CD4-positive, alpha-beta T cell (primary cell): ENCODE measurements at places on chromosomes 1 and 21.

- no peaks in the 10 kb centered on the region for H3K4me1 ChIP-seq
- no peak overlapping the region for H3K4me3 ChIP-seq
- no peak for DNase-seq
These were observed 174.2 kb upstream of the CHODL start for GRCh38 chr21:18070392-18070791.

- no peak overlapping the region for H3K27ac ChIP-seq
- H3K4me3 ChIP-seq = no peak overlapping the region
- no peak for DNase-seq
- no peaks in the 10 kb centered on the region for H3K27me3 ChIP-seq
These were observed 436.3 kb downstream of the PTPRU start for GRCh38 chr1:29672416-29673227.

- no peak for DNase-seq
- H3K36me3 ChIP-seq = no peaks in the 10 kb centered on the region
- H3K27ac ChIP-seq = no peak overlapping the region
- H3K4me1 ChIP-seq = peaks cover 10% of the 10 kb centered on the region
These were observed 94.5 kb downstream of the SYT2 start for GRCh38 chr1:202615501-202616354.

DNA sequence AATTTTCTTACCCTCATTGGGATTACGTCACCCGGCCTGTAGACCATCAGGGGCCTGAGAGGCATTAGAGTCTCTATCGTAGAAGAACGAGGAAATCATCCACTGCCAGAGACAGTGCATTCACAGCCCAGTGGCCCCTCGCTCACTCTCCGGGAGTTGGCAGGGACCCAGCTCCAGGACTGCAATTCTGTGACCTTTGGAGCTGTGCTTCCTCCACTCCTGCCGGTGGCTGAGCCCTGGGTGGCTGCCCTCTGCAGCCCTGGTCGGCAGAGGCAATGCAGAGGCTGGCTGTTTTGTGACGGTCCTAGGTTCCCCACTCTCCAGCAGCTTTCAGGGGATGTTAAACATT is 12.7 kb downstream of the SLC37A1 start:
- peaks cover 39% of the 10 kb centered on the region for H3K36me3 ChIP-seq
- H3K4me1 ChIP-seq = peaks cover 40% of the 10 kb centered on the region
- H3K27me3 ChIP-seq = no peaks in the 10 kb centered on the region
- DNase-seq = no peak
- H3K27ac ChIP-seq = no peak overlapping the region
- H3K4me3 ChIP-seq = no peak overlapping the region

GRCh38 chr1:182291584-182292192 is 99.9 kb downstream of the GLUL start:
- no peaks in the 10 kb centered on the region for H3K36me3 ChIP-seq
- no peaks in the 10 kb centered on the region for H3K4me1 ChIP-seq
- no peak overlapping the region for H3K27ac ChIP-seq
- no peak for DNase-seq
- no peak overlapping the region for H3K4me3 ChIP-seq
- H3K27me3 ChIP-seq = no peaks in the 10 kb centered on the region

DNA sequence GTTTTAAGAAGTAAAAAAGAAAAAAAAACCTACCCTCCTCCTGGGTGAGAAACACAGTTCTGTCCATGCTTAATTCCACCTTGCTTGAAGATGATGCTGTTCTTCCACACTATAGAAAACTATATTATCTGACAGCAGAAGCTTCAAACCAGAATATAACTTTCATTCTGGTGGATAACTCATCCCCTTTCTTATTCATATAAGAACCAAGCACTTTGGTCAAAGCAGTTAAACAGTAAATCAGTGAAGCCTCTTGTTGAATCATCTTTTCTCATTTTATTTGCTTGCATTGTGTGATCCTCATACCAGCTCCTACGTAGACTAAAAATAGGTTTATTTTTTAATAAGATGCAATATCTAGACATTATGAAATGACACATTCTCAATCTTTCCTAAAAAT is 36.7 kb upstream of the PRDX6 start:
- no peak overlapping the region for H3K27ac ChIP-seq
- no peak for DNase-seq
- no peaks in the 10 kb centered on the region for H3K27me3 ChIP-seq
- H3K4me3 ChIP-seq = no peak overlapping the region
- peaks cover 4% of the 10 kb centered on the region for H3K4me1 ChIP-seq
- peaks cover 5% of the 10 kb centered on the region for H3K36me3 ChIP-seq

DNA sequence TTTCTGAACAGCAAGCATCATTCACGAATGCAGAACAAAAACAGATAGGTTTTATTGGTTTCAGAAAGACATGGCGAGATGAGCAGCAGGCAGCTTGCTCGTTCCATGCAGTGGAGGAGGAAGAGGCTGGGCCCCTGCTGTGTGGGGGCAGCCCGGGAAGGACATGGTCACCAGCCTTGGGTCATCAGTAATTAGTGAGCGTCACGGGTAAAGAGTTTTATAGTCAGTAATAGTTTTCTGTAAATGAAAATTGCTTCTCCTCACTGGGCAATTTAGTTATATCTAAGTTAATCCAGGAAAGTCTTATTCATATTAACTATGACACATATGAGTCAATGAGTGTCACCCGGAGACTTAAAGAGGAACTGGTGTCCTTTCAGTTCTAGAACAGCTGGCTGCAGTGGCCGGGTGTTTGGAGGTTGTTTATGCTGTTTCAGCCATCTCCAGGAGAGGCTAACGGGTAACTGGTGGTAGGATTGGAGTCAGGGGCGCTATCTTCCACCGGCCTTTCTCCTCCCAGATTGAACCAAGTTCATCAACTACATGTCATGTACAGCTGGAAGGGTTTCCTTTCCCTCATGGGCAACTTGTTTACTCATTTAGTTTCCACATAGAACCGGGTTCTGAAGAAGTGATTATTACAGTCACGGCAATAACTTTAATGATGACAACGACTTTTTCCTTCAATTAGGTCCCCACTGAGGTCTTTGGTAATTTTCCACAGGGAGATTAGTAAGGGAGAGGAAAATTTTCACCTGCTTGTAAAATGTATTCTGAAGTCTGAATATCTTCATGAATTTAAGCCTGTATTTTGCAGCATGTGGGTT is 34.6 kb upstream of the SLC45A1 start:
- DNase-seq = no peak
- H3K4me3 ChIP-seq = no peak overlapping the region
- no peaks in the 10 kb centered on the region for H3K36me3 ChIP-seq

DNA sequence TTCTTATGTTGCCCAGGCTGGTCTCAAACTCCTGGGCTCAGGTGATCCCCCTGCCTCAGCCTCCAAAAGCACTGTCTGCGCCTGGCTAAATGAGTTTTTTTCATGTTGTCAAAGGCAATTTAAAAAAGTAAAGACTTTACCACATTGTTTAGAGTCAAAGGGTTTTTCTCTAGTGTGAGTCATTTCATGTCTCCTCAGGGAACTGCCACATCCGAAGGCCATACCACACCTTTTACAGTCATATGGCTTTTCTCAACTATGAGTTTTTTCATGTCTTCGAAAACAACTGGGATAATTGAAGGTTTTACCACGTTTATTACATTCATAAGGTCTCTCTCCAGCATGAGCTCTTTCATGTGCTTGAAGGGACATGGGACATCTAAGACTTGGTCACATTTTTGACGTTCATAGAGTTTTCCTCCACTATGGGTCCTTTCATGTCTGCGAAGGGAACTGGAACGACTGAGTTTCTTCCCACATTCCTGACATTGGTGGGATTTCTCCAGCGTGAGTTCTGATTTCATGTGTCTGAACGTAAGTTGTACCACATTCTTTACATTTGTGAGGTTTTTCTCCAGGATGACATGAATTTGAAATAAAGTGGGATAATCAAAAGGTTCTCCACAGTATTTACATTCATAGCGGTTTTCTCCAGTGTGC is 65.6 kb downstream of the UCHL5 start:
- H3K4me1 ChIP-seq = no peaks in the 10 kb centered on the region
- no peak overlapping the region for H3K4me3 ChIP-seq
- H3K27me3 ChIP-seq = no peaks in the 10 kb centered on the region
- peaks cover 10% of the 10 kb centered on the region for H3K36me3 ChIP-seq

- no peaks in the 10 kb centered on the region for H3K27me3 ChIP-seq
- no peak overlapping the region for H3K4me3 ChIP-seq
- DNase-seq = no peak
- no peaks in the 10 kb centered on the region for H3K36me3 ChIP-seq
These were observed 15.0 kb downstream of the PCAT6 start for GRCh38 chr1:202825748-202826147.

GRCh38 chr21:45384656-45385548 is 20.1 kb upstream of the COL18A1 start:
- H3K27me3 ChIP-seq = peaks cover 8% of the 10 kb centered on the region
- no peak for DNase-seq
- H3K4me3 ChIP-seq = no peak overlapping the region
- H3K27ac ChIP-seq = no peak overlapping the region
- no peaks in the 10 kb centered on the region for H3K36me3 ChIP-seq

DNA sequence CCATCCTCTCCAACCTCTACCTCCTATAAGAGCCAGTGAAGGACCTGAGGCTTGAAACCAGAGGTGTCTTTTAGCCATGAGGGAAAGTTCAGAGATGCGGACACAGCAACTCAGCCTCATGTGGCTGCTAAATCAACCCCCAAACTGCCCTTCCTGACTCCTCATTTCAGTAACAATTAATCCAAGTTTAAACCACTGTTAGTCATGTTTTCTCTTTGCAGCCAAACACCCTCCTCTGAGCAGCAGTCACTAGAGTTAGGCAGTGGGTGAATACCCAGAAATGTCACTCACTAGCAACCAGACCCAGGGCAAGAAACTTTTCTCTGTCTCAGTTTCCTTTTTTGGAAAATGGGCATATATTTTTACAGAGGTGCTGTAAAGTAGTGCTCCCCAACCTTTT is 71.2 kb downstream of the KCNJ15 start:
- DNase-seq = no peak
- H3K4me3 ChIP-seq = no peak overlapping the region
- H3K4me1 ChIP-seq = peaks cover 20% of the 10 kb centered on the region
- no peak overlapping the region for H3K27ac ChIP-seq
- no peaks in the 10 kb centered on the region for H3K27me3 ChIP-seq
- no peaks in the 10 kb centered on the region for H3K36me3 ChIP-seq

DNA sequence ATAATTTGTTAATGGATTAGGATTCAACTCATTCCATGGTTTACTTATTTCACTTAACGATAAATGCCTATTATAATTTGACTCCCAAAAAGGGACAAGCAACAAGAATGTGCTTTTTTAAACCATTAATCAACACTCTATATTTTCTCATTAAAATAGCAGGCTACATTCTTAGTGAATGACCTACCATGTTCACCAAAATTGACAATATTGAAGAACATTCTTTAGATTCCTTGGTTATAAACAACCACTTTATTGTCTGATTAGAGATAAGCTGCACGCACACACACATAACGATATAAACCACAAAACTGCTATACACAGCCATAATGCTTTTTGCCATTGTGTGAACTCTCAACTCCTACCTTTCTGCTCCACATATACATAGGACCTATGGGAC is 75.4 kb upstream of the LRRC7 start:
- no peaks in the 10 kb centered on the region for H3K4me1 ChIP-seq
- H3K27me3 ChIP-seq = no peaks in the 10 kb centered on the region
- no peaks in the 10 kb centered on the region for H3K36me3 ChIP-seq
- no peak overlapping the region for H3K4me3 ChIP-seq

GRCh38 chr1:110380672-110381283 is 10.0 kb downstream of the SLC16A4 start:
- peaks cover 16% of the 10 kb centered on the region for H3K4me1 ChIP-seq
- no peak overlapping the region for H3K4me3 ChIP-seq
- H3K27ac ChIP-seq = no peak overlapping the region
- no peaks in the 10 kb centered on the region for H3K27me3 ChIP-seq

DNA sequence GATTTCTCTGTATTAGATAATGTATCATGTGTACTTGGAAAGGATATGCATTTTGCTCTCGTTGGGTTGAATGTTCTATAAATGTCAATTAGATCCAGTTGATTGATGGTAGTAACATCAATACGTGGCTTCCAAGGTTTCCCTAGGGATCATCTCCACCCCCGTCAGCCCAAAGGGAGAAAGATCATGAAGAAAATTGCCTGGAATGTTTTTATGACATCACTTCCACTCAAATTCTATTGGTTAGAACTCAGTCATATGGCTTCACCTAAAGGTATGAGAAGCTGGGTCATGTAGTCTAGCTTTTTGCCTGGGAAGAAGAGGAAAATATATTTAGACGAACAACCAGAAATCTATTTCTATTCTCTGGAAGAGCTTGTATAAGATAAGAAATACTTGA is at the start of gene C1orf185:
TSS of gene C1orf185 (plus strand) at position 253 of the 400 bp plus-strand sequence. CDS start at position 259, 6 bp downstream.
- H3K4me3 ChIP-seq = no peak within 1 kb of the TSS
- H3K36me3 ChIP-seq = no peaks in the 10 kb centered on the region
- H3K27me3 ChIP-seq = no peaks in the 10 kb centered on the region
- DNase-seq = no peak
- no peak within 1 kb of the TSS for H3K27ac ChIP-seq

DNA sequence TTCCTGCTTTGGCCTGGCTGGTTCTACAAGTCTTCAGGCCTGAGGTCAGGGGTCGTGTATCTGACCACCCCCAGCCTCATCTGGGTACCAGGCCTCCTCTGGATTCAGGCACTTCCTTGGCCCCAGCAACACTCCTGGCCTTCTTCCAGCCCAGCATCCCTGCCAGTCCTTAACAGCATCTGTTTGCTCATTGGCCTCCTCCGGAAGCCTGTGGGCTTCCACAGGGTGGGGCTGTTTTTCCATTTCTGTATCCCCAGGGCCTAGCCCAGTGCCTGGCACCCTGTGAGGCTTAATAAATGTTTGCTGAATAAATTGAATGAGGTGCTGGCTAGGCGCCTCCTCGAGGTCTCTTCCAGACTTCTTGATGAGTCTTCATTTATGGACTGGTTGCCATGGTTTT is 21.5 kb upstream of the GPR37L1 start:
- no peak for DNase-seq
- H3K27me3 ChIP-seq = no peaks in the 10 kb centered on the region
- no peak overlapping the region for H3K4me3 ChIP-seq
- no peaks in the 10 kb centered on the region for H3K36me3 ChIP-seq
- no peak overlapping the region for H3K27ac ChIP-seq
- H3K4me1 ChIP-seq = no peaks in the 10 kb centered on the region

DNA sequence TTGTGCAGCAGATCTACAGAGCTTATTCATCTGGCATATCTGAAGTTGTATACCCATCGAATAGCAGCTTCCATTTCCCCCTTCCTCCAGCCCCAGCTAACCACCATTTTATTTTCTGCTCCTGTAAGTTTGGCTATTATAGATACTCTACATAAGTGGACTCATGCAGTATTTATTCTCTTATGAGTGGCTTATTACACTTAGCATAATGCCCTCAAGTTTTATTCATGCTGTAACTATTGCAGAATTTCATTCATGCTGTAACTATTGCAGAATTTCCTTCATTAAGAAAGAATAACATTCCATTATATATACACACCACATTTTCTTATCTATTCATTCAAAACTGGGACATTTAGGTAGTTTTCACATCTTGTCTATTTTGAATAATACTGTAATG is 30.5 kb upstream of the IFI16 start:
- H3K4me1 ChIP-seq = no peaks in the 10 kb centered on the region
- H3K36me3 ChIP-seq = peaks cover 31% of the 10 kb centered on the region
- H3K27ac ChIP-seq = no peak overlapping the region
- no peaks in the 10 kb centered on the region for H3K27me3 ChIP-seq

- no peaks in the 10 kb centered on the region for H3K4me1 ChIP-seq
- no peaks in the 10 kb centered on the region for H3K27me3 ChIP-seq
These were observed 56.0 kb upstream of the RAP1A start for GRCh38 chr1:111563619-111564018.

GRCh38 chr1:65113298-65113697 is 34.7 kb upstream of the AK4 start:
- H3K27me3 ChIP-seq = no peaks in the 10 kb centered on the region
- no peak overlapping the region for H3K4me3 ChIP-seq
- no peaks in the 10 kb centered on the region for H3K36me3 ChIP-seq
- H3K27ac ChIP-seq = no peak overlapping the region
- no peaks in the 10 kb centered on the region for H3K4me1 ChIP-seq

GRCh38 chr1:172489847-172490246 is 43.1 kb upstream of the SUCO start:
- no peak for DNase-seq
- H3K4me1 ChIP-seq = peaks cover 4% of the 10 kb centered on the region
- H3K27ac ChIP-seq = no peak overlapping the region
- no peaks in the 10 kb centered on the region for H3K36me3 ChIP-seq
- H3K4me3 ChIP-seq = no peak overlapping the region
